ENCODE measurements at places on chromosomes 7 and 10. TPM values are rescaled to one million over a fixed set of nuclear protein-coding genes. Genes with fewer than 3 reads are reported as not detected.

The AVPI1 gene
- polyA plus RNA-seq: 11.5 TPM

The TEX47 gene
- polyA plus RNA-seq: not detected

The ITGB8 gene
- polyA plus RNA-seq: 2.6 TPM

The ORAI2 gene
- 11.6 TPM for polyA plus RNA-seq

Data from thymus (tissue), 14 donors.